ENCODE measurements at places on chromosomes 7 and 10. TPM values are rescaled to one million over a fixed set of nuclear protein-coding genes. Genes with fewer than 3 reads are reported as not detected.

Gene HOXA7
- total RNA-seq = not detected

DNA sequence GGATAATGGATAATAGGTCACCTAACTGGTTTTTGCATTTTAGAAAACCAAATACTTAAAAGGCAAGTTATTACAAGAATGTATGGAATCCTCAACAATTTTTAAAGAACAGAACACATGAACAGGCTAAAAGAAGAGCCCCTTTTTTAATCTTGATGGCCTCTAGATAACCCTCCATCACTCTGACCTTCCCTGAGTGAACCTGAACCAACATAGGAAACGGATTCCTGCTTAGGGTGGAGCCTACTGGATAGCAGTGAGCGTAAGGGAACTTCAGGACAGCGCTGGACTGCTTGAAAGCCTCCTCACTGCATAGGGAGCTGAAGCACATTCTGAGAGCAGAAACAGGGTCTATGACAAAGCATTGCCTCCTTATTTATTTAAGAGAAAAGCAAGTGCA lies 20.5 kb downstream of the TRPV5 start:
- peaks cover 29% of the 10 kb centered on the region for H3K27me3 ChIP-seq
- no peaks in the 10 kb centered on the region for H3K4me1 ChIP-seq
- no peak overlapping the region for H3K27ac ChIP-seq

- H3K27ac ChIP-seq = no peak overlapping the region
- no peak overlapping the region for H3K4me3 ChIP-seq
Observed at GRCh38 chr10:86004337-86004736, 362.3 kb downstream of the GRID1 start.

GRCh38 chr7:41466760-41467384 lies 236.0 kb downstream of the INHBA start:
- no peaks in the 10 kb centered on the region for H3K27me3 ChIP-seq
- no peaks in the 10 kb centered on the region for H3K4me1 ChIP-seq
- no peak overlapping the region for H3K4me3 ChIP-seq
- H3K36me3 ChIP-seq = no peaks in the 10 kb centered on the region
- no peak for DNase-seq

DNA sequence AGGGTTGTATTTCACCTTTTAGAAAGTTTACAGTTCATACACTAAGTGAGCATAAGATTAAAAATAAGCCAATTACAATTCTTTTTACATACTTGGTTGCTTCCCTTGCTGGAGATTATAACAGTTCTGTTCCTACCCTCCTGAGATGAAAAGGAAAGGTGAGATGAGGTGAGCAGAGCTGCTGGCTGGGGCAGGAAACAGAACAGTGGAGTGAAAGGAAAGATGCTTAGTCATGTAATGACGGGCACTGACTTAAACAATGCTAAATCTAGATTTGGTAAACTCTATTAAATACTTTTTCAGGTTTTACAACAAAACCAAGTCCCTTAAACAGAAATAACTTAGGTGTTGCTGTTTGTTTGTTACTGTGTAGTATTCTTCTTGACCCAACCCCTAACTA lies 19.9 kb upstream of the ZEB1 start:
- no peaks in the 10 kb centered on the region for H3K36me3 ChIP-seq
- no peaks in the 10 kb centered on the region for H3K27me3 ChIP-seq
- H3K27ac ChIP-seq = no peak overlapping the region
- H3K4me3 ChIP-seq = no peak overlapping the region
- H3K4me1 ChIP-seq = no peaks in the 10 kb centered on the region
- no peak for DNase-seq

- no peak overlapping the region for H3K27ac ChIP-seq
- no peaks in the 10 kb centered on the region for H3K27me3 ChIP-seq
- H3K4me1 ChIP-seq = no peaks in the 10 kb centered on the region
- no peaks in the 10 kb centered on the region for H3K36me3 ChIP-seq
- no peak for DNase-seq
Observed at GRCh38 chr7:138185132-138185908, 109.1 kb downstream of the AKR1D1 start.
